Activated CD4-positive, alpha-beta T cell treated with anti-CD3 and anti-CD28 coated beads for 48 hours (primary cell): ENCODE measurements at places on chromosomes 1 and 21.

- no peak for DNase-seq
Observed at GRCh38 chr21:42105476-42106315, 34.6 kb downstream of the UMODL1 start.

DNA sequence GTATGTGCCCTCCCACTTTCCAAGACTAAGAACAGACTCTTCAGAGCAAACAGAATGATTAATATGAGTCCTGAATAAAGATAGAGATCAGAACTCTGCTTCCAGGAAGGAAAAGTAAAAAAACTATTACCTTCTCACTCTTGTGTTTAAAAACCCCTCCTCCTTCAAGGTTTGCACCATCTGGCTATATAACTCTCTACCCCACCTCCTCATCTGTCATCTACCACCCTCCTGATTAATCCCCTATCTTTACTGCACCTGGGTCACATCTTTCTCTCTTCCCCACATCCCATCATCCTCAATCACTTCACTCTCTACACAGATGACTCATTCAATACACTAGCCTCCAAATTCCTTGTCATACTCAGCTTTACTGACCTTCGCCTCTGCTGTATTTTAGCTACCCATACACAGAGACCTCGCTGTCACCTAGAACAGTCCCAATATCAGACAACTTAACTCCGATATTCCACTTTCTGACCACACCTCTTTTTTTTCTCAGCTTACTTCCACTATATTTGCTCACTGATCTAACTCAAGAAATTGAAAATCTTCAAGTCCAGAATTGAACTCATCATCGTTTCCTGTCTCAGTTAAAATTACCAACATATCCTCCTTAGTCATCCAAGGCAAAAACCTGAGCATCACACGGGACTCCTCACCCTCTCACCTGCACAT lies 3.7 kb downstream of the SCMH1 start:
- DNase-seq, result peak; percentile 8

DNA sequence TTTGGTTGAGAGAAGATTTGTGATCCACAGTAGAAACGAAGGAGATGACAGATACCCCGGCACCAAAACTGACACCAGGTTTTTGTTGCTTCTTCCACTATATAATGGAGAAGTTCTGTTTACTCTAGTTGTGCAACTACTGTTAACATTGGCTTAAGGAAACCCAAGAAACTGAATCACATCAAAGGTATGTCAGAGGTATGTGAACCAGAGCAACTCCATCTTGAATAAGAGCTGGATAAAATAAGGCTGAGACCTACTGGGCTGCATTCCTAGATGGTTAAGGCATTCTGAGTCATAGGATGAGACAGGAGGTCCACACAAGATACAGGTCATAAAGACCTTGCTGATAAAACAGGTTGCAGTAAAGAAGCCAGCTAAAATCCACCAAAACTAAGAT lies 173.7 kb upstream of the CAMK1G start:
- no peak for DNase-seq

DNA sequence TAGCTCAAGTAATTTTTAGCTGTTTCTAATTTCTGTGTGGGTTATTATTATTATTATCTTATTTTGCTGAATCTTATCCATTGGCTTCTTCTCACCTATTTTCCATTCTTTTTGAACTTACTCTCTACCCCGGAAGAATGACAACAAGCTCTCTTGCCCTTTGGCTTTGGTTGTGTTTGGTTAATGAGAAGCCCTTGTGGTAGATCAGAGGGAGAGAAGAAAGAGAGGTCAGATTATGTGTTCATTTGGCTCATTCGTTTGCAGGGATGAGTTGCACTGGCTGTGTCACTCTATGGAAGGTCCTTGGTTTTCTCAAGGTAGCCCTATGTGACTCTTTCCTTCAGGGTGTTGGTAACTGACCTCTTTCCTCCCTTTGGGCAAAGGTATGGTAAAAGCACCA lies 391.9 kb downstream of the LMO4 start:
- no peak for DNase-seq

DNA sequence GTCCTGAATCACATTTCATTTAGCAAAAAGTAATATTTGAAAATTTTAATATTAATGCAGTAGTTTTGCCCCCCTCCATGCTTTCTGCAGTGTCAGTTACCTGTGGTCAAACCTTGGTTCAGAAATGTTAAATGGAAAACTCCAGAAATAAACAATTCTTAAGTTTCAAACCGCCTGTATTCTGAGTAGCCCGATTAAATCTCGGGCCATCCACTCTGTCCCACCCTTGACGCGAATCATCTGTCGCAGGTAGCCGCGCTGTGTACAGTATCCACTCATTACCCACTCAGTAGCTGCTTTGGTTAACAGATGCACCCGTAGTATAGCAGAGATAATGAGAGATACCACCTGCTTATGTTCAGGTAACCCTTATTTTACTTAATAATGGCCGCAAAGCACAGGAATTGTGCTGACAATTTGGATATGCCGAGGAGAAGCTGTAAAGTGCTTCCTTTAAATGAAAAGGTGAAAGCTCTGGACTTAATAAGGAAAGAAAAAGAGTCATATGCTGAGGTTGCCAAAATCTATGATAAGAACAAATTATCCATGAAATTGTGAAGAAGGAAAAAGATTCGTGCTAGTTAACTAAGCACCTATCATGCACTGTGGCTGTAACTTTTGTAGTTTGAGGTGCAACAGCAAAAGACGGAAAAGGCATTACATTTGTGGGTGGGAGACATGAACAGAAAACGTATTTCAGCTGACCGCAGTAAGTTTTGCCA lies 889 bp upstream of the SCYL3 start:
- peak; percentile 9 for DNase-seq

- DNase-seq, result no peak
Observed at GRCh38 chr1:227532019-227532619, 31.2 kb upstream of the ZNF678 start.

- no peak for DNase-seq
Observed at GRCh38 chr1:168834225-168834872, 105.3 kb upstream of the DPT start.

- peak; percentile 18 for DNase-seq
Observed at GRCh38 chr1:92030656-92031107, 897 bp downstream of the EPHX4 start.

DNA sequence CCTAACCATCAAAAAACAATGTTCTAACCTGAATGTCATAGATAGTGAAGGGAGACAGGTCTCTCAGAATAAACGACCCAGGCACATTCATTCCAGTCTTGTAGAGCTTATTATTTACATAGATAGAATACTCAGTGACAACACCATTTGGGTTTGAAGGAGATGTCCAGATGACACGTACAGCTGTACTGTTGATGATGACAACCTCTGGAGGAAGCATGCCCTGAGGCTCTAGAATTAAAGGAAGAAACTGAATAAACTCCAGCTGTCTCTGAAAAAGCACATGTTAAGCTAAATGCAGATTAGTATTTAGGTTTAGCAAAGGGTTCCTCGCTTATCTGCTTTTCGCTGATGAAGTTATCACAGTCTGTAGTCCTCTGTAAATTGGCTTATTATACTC lies 277.2 kb downstream of the KCTD3 start:
- DNase-seq, result no peak

DNA sequence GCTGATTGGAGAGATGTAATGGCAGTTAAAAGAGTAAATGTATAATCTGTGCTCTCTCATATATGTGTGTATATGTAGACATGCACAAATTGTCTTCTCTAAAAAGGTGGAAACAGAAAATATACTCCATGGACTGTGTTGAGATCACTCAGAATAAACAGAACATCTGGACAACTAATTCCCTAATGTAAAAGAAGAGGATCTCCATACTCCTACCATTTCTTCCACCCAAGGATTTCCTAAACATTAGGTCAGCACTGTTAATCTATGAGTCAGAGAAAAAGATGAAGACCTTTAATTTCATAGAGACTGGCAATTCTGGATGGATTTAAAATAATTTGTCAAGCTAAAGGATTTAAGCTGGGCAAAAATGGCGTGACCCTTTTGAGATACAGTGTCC lies 80.1 kb downstream of the ESRRG start:
- no peak for DNase-seq

- peak; percentile 79 for DNase-seq
Observed at GRCh38 chr1:94237291-94238226, at the start of gene ARHGAP29. ARHGAP29 (minus strand) TSS chr1:94237584; CDS start chr1:94231611, 5,973 bp downstream.

DNA sequence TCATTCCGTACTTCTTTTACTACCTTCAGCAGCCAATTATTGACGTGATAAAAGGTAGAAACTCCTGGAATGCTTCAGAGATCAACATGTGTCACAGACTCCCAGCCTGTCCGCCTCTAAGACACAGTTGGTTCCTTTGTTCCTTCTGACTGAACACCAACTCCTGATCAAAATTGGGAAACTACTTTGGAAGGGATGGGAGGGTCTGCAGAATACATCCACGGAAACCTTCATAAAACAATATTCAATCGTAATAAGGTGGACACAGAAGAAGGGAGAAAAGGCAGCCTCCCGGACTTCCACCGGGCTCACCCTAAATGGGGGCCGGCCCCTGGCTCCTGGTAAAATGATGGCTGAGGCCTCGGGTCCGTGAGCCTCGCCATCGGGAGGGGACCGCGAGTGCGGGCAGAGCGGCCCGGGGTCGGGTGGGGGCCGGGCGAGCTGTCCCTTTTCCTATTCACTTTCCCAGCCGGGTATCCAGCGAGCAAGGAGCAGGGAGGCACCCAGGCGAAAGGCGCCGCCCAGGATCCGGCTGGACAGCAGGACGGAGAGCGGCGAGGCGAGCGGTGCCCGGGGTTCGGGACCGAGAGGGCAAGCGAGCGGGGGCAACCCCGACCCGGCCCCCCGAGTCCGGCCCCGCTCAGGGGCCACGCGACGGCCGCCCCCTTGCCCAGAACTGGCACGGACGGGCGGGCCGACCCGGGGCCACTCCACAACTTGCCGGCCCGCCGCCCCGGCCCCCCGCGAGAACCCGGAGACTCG lies 805 bp downstream of the NRIP1 start:
- peak; percentile 37 for DNase-seq

- DNase-seq, result peak; percentile 99
Observed at GRCh38 chr1:39738622-39739366, at the start of gene PPIE. PPIE (plus strand) TSS chr1:39738882; CDS start chr1:39738901, 19 bp downstream.

DNA sequence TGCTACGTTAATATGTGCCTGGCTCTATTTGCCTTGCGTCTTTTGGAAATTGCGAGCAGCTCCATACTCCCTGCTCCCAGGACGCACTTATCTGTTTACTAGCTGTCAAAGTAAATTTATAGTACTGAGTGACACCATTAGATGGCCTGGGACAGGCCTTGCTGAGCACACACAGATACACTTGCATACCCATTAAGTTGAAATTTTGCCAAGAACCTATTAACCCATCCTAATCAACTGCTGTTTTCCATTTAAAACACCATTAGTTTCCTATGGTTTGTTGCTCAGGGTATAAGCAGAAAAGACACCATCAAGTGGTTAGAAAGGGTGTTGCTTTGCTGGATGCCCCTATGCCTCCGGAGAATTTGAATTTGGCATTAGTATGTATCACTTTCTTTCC lies 187.3 kb downstream of the SLC44A5 start:
- DNase-seq, result no peak

DNA sequence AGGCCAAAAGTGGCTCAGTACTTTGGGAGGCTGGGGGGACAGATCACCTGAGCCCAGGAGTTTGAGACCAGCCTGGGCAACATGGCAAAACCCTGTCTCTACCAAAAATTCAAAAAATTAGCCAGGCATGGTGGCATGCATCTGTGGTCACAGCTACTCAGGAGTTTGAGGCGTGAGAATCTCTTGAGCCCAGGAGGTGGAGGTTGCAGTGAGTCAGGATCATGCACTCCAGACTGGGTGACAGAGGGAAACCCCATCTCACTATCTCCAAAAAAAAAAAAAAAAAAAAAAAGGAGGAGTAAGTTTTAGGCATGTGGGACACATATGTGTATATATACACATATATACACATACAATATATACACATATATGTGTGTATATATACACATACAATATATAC lies 165.3 kb upstream of the DPYD start:
- no peak for DNase-seq
